ENCODE measurements at places on chromosomes 1 and 21.

DNA sequence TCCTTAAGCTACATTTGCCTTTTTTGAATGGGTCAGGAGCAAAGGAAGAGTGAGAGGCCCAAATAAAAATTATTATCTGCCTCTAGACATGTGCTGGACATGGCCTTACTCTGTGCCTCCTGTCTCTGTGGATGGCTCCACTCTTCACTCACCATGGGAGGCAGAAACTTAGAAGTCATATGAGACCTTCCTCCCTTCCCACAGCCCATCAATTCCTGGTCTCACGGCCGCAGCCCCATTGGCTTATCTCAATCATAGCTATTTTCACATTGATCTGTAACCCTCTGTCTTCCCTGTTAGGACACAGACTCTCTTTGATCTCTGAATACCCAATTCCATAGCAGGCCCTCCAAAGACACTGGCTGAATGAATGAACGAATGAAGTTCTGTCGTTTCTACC, 14.2 kb upstream of the ADORA1 start:
- DNase-seq = no peak

- peak; percentile 3 for DNase-seq
These were observed 1.1 kb downstream of the CRCT1 start for GRCh38 chr1:152515434-152515783.

GRCh38 chr1:208807446-208808127, 563.4 kb upstream of the PLXNA2 start:
- DNase-seq = no peak

- DNase-seq = no peak
These were observed 106.9 kb upstream of the LYPLAL1 start for GRCh38 chr1:219066631-219067349.

GRCh38 chr1:245173446-245174211, 18.8 kb downstream of the KIF26B start:
- no peak for DNase-seq

DNA sequence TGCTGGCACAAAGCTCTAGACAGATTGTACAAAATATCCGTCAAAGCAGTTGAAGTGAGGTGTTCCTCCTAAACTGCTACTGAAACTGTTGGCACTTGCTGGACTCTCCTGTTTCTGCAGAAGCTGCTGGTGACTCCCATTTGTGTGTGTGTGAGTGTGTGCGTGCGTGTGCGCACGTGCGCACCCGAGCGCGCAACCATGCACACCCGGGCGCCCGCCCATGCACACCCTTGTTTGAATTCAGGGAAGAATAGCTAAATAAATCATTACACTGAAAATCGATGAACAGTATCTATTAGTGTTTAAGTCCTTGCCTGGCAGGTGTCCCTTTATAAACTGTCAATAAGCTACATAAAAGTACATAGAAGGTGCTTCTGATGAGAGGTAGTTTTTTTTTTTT, 156.4 kb upstream of the B3GALT2 start:
- DNase-seq = no peak
